ENCODE measurements at places on chromosomes 3 and 15. TPM values are rescaled to one million over a fixed set of nuclear protein-coding genes. Genes with fewer than 3 reads are reported as not detected.

- DNase-seq, result no peak
Observed at GRCh38 chr15:89436560-89437311, 59.6 kb downstream of the RHCG start.

The PCLAF gene
- 126 TPM for total RNA-seq

GRCh38 chr15:35260941-35261340 is 175.8 kb upstream of the NANOGP8 start:
- no peak for DNase-seq

DNA sequence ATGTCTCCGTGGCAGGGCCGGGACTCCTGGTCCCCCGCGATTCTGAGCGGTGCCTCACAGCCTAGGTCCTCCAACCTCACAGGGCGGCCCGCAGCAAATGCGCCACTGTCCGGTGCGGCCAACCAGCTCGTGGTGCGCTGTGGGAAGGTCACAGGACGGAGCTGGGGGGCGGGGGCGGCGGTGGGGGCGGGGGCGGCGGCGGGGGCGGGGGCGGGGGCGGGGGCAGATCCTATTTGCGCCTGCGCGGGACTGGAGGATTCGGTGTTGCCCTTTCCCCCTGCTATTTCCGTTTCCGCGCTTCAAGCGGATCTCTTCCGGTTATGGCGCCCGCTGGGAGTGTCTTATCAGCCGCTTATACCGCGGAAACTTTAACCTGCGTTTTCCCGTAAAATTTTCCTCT is 106.7 kb upstream of the SNRPN start:
- peak; percentile 37 for DNase-seq

DNA sequence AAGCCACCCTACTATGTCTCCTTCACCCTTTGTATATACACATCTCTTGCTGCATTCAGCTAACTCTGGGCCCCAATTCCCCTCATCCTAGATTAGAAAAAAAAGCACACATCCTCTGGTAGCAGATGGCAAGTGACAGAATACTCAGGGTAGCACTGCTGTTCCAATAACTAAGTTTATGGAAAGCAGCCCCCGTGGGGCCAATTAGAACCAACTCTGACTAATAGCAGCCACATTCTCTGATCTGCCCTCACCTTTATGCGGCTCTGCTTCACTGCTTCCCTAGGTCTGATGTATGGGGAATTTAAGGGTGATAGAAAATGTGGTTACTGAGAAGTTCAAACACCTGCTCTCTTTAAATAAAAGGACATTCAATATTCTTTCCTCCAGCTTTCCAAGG is 74.9 kb upstream of the SETMAR start:
- no peak for DNase-seq

The CELF6 gene
- 0.46 TPM for total RNA-seq

The HTR3E gene
- not detected for total RNA-seq

The MNS1 gene
- 5.3 TPM for total RNA-seq

GRCh38 chr15:98111806-98112205 is 151.3 kb downstream of the ARRDC4 start:
- DNase-seq, result no peak

The UNC13C gene
- 0.06 TPM for total RNA-seq

- no peak for DNase-seq
Observed at GRCh38 chr3:46478341-46478740, 13.6 kb upstream of the LTF start.

DNA sequence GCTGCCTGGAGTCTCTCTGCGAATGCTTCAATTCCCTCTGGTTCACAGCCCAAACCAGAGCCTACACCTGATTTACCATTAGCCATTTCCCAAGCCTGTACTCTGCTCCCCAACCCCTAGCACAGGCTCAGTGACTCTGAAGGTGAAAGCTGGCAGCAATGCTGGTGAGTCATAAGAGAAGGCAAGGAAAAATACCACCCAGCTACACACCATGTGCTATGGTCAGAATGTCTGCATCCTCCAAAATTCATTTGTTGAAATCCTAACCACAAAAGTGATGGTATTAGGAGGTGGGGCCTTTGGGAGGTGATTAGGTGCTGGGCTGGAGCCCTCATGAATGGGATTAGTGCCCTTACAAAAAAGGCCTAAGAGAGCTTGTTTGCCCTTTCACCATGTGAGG is 117.1 kb upstream of the TJP1 start:
- peak; percentile 50 for DNase-seq

GRCh38 chr3:17709236-17709810 is 33.1 kb downstream of the TBC1D5 start:
- DNase-seq, result no peak

The NANOGP8 gene
- 0.29 TPM for total RNA-seq

The ACY1 gene
- total RNA-seq, result 75.4 TPM

DNA sequence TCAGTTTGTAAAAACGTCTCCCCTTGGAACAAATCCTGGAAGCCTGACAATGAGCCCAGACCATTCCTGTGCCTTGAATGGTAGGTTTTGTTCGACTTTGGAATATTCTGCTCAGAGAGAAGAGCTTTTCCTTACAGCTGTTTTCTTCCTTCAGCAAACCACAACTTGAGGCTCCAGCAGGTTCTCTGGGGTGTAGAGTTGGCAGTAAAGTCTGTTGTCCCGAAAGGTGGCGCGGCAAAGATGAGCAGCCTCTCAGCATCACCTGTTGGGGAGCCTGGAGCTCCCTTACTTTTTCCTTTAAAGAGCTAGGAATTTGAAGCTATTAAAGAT is 65.4 kb downstream of the BOC start:
- DNase-seq, result peak; percentile 55

GRCh38 chr15:36755341-36756000 is 176.0 kb downstream of the CDIN1 start:
- DNase-seq, result no peak

The ENTPD3 gene
- not detected for total RNA-seq

- DNase-seq, result peak; percentile 75
Observed at GRCh38 chr3:184156522-184156955, 1.4 kb downstream of the DVL3 start.

GRCh38 chr3:194945508-194945907 is 259.8 kb downstream of the FAM43A start:
- no peak for DNase-seq

DNA sequence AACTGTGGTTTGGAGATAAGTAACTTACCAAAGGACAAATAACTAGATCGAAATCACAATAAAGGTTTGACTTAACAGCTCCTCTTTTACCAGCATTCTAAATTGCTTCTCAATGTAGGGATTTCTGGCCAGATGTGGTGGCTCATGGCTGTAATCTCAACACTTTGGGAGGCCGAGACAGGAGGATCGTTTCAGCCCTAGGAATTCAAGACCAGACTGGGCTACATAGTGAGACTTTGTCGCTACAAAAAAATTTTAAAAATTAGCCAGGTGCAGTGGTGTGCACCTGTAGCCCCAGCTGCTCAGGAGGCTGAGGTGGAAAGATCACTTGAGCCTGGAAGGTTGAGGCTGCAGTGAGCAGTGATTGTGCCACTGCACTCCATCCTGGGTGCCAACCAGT is 17.4 kb upstream of the IGF2BP2 start:
- no peak for DNase-seq

The A4GNT gene
- not detected for total RNA-seq

- no peak for DNase-seq
Observed at GRCh38 chr3:62376906-62377877, 3.8 kb upstream of the FEZF2 start.

The MED12L gene
- total RNA-seq, result not detected

DNA sequence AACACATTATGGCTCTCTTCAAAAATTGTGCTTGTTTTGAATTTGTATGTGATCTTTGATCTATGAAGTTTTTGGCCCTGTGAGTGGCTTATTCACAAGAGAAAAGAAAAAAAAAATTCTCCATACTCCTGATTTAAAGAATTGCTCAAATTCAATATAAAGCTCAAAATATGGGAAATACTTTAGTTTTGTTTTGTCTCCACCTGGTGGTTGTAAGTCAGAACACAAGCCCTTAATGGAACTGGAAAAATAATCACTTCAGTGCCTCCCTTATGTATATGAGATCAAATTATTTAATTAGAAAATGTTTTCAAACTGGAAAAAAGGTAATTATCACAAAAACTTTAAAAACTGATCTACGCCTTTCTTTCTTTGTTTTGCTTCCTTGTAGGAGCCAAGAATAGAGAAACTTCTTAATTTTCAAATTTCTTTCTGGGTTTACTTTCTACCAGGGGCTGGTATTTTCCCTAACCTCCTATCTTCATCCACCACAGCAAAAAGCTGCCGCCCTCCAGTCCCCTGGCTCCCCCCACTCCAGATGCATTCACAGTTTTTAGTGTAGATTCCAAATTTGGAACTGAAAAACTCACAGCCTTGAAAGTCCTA is 50.6 kb downstream of the SERP1 start:
- DNase-seq, result peak; percentile 48

DNA sequence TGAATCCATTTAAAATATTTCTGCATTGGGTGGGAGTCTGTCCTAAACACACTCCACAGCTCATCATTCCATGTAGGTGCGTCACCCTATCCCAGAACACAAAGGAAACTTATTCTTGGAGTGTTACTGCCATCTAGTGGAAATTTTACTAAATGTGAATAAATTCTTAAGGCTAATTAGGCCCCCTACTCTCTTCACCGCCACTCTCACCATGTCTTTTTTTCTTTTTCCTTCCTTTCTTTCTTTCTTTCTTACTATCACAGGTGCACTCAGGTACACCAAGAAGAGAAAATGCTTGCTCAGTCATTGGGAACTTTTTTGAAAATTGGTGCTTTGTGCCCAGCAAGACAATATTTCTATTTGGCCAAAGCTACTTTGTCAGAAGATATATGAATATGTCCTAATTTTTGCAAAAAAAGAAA is 26.4 kb upstream of the ATP8B4 start:
- peak; percentile 87 for DNase-seq

The GOLGA8R gene
- total RNA-seq, result 2.0 TPM

GRCh38 chr3:9111866-9112265 is 137.6 kb downstream of the SRGAP3 start:
- DNase-seq, result no peak

The SPESP1 gene
- 7.9 TPM for total RNA-seq

DNA sequence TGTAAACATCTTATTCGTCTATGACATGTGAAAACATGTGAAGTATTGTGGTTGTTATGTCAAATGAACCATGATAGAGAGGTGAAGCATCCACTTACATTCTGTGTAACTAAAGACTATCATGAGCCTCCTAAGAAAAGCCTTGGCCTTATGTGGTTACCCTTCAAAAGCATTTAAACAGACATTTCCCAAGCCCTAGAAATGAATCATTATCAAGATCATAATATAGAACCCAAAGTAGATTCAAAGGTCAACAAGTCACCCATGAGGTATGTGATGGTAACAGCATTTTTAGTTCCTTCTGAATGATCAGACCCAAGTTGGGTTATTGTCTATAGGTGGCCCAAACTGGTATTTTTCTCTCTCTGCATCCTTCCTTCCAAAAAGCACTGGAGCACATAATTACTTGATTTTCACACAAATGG is 408.0 kb downstream of the TBL1XR1 start:
- DNase-seq, result no peak

DNA sequence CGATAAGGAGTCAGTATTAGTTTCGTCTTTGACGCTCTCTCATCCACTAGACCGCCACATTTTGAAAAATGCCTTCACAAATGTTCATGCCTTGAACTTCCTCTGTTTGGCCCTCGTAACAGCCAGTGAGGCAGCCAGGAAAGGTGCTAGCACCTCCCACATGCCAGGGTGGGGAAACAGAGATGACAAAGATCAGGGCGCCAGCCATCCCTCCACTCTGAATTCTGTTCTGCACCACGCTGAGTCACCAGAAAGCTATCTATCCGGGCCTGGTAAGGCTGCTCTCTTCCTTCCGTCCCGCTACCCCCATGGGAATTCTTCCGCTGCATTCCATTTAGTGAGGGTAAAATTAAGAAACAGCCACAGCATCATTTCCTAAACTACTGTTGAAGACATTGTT is 31.3 kb upstream of the BCL2L10 start:
- peak; percentile 97 for DNase-seq

- no peak for DNase-seq
Observed at GRCh38 chr15:53681056-53681455, 78.4 kb downstream of the WDR72 start.

The ANO10 gene
- total RNA-seq, result 46.4 TPM

The ARNT2 gene
- total RNA-seq, result 11.1 TPM

The CKMT1B gene
- total RNA-seq, result not detected

GRCh38 chr3:157775446-157775845 is 272.2 kb upstream of the VEPH1 start:
- DNase-seq, result no peak

The CAMP gene
- not detected for total RNA-seq

The XCR1 gene
- 0.06 TPM for total RNA-seq

DNA sequence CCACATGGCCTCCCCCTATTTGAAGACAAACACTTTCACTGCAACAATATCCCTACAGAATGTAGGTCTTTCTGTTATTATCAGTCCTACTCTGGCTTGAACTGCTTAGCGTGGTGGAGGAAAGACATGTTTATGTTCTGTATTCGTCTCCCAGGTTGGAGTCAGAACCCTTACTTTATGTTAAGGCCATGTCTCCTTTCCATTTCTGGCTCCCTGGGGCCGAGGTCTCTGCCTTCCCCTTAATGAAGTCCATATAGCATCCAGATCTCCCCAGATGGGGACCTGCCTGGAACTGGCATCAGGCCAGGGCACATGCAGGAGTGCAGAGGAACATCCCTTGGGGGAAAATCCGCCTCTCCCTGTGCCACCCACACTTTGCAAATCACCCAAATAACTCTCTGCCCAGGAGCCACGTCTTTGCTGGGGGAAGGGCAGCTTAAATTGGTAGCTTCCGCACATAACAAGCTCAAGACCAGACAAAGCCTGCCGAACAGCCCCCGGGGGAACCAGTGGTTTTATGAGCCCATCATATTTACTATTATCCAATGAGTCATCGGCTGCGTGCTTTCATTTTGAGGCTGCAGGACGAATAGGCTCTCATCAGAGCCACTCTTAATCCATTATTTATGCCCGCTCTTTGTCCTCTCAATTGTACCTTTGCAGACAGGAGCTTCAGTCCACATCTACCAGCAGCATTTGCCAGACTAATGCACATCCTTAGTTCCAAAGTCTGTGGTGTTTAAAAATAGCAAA is 237.0 kb downstream of the UACA start:
- DNase-seq, result peak; percentile 85

GRCh38 chr3:105836533-105836932 is 32.3 kb downstream of the CBLB start:
- peak; percentile 59 for DNase-seq

DNA sequence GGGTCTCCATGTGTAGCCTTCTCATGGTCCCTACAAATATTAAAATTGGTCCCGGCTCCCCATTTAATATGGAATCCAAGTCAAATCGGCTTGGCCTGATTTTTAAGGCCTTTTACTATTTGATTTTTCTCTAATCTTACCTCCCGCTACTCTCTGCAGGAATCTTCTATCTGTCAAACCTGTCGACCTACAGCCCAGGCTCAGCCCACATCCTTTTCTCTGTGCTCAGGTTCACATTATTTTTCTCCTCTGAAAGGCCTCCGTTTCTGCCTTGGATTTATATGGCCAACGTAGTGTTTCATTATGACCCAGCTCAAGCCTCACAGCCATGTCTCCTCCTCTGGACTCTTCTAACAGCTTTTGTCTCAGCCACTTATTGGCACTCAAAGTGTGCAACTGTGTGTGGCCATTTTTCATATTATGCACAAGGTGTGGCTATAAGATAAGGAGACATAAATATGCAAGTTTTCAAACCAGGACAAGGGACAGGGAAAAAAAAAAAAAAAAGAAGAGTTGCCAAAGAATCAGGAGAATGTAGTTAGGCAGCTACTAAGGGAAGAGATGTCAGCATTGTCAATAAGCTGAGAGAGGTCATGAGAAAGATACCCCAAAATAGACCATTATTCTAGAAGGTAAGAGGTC is 2.1 kb upstream of the GLCE start:
- no peak for DNase-seq

All from LHCN-M2 (cell line).